ENCODE measurements at places on chromosomes 12 and 14. TPM values are rescaled to one million over a fixed set of nuclear protein-coding genes. Genes with fewer than 3 reads are reported as not detected.
A peak's percentile ranks its signal among the peaks of the same experiment; 100 is the strongest.

PRIMA1 gene
- total RNA-seq = 3.6 TPM

GRCh38 chr14:64786296-64787149 lies 82.3 kb downstream of the PLEKHG3 start:
- no peak for DNase-seq

DNA sequence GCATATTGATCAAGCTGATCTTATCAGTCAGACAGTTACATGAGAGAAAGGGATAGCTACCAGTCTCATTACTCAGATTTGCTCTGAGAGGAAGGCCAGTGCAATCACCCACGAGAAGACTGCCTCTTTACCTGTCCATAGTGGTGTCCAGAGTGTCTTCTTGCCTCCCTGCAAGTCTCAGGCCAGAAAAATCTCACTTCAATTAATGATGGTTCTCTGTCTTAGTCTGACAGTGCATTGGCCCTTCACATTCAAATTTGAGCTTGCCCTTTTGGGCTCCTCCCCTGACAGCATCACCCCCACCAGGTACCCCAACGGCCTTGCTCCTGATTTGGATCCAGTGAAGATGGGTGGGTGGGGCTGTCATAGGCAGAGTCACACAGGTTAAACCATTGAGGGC lies at the start of gene AICDA:
TSS of gene AICDA (minus strand) at position 231 of the 400 bp plus-strand sequence. CDS start at position 139, 92 bp downstream.
- DNase-seq = no peak

DNA sequence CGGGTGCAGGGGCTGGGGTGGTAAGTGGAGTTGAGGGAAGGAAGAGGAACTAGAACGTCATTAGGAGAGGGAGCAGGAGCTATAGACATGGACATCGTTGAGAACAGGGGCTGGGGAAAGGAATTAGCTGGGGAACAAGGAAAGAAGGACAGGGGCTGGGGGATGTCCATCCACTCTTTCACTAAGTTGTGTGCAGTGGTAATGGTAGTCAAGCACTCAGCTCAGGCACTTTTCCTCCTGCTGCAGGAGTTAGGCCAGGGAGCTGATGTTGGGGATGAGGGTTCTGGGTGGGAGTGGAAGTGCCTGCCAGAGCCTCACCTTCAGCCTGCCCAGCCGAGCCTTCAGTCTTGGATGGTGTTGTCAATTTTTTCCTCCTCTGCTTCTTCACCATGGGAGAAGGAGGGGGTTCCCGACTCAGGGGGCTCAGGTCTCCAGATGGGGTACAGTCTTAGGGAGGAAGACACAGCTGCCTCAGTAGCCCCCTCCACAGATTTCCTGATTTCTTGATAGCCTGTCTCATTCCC lies 9.2 kb downstream of the AGAP2 start:
- DNase-seq = no peak

- no peak for DNase-seq
Measured at GRCh38 chr12:105738051-105738450, 400.7 kb downstream of the NUAK1 start.

CLEC1B gene
- total RNA-seq = not detected

ADAMTS20 gene
- total RNA-seq = not detected

LYZ gene
- 27.3 TPM for total RNA-seq

PPP4R3A gene
- 97.2 TPM for total RNA-seq

DNA sequence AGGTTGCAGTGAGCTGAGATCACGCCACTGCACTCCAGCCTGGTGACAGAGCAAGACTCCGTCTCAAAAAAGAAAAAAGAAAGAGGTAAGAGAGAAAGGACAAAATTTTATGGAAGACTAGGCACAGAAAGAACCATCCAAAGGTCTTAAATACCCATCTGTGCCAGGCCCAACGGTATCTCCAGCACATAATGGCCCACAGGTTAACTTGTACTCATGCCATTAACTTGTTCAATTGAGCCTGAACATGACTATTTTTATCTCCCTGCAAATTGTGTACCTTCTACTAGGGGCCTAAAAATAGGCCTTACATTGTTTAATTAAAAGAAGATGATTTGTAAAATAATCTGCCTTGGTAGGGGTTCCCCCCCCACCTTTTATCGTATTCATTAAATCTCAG lies 80.2 kb downstream of the RIC8B start:
- no peak for DNase-seq

GRCh38 chr14:28751467-28752058 lies 15.0 kb upstream of the FOXG1 start:
- DNase-seq = no peak

- no peak for DNase-seq
Measured at GRCh38 chr12:98439981-98440581, 75.3 kb upstream of the TMPO start.

DNA sequence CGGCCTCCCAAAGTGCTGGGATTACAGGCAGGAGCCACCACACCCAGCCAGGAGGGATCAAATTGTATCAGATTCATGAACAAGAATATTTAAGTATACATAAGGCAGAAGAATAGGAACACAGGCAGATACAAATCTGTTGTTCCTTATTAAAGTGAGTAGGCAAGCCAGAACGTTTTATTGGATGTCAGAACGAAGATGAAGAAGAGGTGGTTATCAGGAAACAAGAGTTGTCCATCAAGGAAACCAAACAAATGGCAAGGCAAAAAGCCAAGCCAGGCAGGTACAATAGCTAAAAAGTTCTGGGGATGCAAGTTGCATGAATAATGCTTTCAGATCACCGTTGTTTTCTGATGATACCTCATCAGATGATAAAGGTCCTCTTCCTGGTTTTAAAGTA lies 31.1 kb upstream of the BAZ1A start:
- peak; percentile 24 for DNase-seq

GRCh38 chr12:19794116-19794515 lies 354.8 kb downstream of the AEBP2 start:
- DNase-seq = no peak

NGB gene
- total RNA-seq = not detected

HOXC6 gene
- total RNA-seq = not detected

- DNase-seq = no peak
Measured at GRCh38 chr14:64938972-64939816, 3.4 kb downstream of the GPX2 start.

- DNase-seq = no peak
Measured at GRCh38 chr12:3881281-3881950, 8.2 kb upstream of the PARP11 start.

CPNE6 gene
- total RNA-seq = 8.8 TPM

DNA sequence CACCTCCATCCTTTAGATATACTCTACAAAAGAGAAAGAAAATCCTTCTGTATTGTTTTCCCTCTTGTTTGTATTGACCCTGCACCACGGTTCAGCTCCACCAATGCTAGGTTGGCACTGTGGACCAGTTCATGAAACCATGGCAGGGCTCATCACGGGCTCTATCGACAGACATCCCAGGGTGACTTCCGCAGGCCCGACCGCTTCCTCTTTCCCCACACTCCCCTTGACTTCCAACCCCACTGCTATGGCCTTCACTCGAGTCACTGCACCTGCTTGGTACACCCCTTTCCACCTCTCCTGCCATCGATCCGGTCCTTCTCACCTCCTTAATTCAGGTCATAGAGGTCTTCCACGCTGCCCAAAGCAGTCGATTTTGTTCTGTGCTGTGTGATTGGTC lies 21.2 kb upstream of the AKAP5 start:
- no peak for DNase-seq

- no peak for DNase-seq
Measured at GRCh38 chr12:118126119-118126757, 9.7 kb upstream of the PEBP1 start.

DNA sequence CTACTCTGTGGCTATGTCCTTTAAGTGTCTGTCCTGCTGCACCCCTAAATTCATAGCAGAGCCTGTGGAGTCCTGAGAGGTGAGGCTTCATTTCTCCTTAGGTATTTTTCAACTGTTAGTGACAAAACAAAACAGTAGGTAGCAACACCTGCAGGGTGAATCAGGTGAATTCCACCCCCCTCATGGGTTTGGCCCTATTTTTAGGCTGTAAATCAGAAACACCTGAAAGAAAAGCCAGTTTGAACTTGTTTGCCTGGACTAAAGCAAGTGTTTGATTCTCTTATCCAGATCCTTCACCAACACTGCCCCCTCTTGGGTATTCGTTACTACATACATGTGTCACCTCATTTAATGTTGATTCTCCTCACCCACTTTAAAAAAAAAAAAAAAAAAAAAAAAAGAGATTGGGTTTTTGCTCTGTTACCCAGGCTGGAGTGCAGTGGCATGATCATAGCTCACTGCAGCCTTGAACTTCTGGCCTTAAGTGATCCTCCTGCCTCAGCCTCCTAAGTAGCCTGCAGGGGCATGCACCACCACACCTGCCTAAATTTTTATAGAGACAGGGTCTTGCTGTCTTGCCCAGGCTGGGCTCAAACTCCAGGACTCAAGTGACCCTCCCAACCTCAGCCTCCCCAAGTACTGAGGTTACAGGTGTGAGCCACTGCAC lies 10.3 kb downstream of the TBPL2 start:
- DNase-seq = peak; percentile 71

DNA sequence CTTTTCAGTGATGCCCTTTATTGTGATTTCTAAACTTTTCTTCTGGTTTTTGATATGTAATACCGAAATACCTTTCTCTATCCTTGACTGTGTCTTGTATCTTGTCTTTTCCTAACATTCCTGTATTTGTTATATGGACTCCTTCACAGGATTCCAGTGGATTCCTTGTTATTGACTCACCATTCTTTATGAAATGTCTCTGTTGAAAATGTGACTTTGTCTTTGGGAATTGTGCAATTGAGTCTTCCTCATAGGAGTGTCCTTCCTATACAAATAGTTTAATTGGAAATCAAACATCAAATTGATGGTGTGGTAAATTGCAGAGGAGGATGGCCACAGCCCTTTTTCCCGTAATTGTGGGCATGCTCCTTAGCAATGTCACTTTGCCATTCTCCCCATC lies 296.6 kb upstream of the KITLG start:
- no peak for DNase-seq

DNA sequence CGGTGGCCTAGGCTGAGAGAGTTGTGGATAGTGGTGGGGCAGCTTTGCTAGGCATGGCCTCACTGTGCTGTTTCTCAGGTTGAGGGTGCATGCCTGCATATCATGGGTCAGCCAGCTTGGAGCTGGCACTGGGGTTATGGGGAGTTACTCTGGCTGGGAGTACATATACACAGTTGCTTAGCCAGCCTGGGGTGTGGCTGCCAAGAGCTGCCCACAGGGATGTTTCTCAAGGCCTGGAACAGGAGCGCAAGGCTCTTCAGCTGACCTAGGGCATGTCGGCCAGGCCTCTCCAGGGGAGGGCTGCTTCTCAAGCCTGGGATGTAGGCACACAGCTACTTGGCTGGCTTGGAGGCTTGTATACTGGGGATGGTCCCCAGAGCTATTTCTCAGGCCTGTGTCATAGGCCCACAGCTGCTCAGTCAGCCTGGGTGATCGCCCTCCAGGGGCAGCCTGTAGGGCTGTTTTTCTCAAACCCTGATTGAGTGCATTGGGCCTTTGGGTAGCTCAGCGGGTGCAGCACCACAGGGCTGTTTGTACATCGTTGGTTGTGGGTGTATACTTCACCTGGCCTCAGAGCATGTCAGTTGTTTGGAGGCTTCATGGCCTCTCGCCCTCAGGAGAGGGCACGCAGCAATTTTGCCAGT lies 114.9 kb downstream of the METTL25 start:
- DNase-seq = no peak

LMBR1L gene
- total RNA-seq = 25.2 TPM

- DNase-seq = peak; percentile 40
Measured at GRCh38 chr14:68977180-68977717, 1.9 kb downstream of the ACTN1 start.

- no peak for DNase-seq
Measured at GRCh38 chr14:104602315-104602932, 2.1 kb downstream of the TMEM179 start.

KRT72 gene
- total RNA-seq = not detected

DNA sequence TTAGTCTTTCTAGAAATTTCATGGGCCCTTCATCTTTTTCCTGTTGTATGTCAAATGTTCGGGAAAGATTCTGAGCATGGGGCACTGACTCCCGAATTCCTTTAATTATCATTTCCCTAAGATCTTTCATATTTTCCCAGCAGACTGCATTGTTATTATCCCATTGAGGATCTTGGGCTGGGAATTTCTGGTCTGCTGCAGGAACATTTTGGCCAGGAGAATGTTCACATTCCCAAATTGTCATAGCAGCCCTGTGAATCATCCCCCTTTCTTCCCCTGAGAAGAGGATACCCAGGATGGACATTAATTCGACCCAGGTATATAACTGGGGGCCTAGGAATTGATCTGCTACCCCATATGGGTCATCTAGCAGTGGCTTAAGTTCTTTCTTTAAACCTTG lies 112.5 kb downstream of the RIN3 start:
- no peak for DNase-seq

DNA sequence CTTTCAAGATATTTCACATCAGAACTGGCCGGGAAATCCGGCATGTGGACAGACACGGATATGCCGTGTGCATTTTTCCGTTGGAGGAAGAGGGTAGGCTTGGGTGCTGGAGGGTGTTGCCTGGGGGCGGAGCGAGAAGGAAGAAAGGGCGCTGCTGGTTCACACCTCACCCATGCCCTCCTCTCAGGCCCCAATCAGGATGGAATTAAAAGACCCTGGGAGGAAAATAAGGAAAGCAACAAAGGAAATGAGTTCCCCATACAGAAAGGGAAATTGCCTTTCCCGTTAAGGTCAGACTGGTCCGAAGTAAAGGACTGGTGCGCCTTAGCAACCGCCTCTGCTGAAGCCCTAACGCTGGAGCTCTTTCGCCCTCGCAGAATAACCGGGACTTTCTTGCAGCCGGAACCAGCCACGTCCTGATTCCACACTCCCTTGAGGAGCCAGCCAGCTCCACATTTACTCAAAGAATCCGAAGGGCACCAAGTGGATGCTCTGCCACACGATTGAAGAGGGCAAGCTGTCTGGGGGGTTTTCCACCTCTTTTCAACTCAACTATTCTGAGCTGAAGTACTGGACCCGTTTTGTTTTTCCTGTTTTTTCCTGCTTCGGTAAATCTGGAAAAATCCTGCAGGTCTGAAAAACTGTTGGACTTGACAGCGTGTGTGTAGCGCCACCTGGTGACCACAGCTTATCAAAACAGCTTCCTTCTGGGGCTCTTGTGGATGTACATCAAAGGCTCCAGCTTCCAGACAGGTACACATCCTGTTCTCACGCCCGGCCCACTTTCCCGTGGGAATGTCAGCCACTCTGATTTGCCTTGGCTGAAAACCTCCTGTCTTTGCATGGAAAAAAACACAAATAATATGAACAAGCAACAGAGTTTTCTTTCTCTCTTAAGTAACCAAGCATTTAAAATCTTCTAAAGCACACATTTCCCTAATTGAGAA lies 37.6 kb upstream of the BCL2L14 start:
- peak; percentile 84 for DNase-seq

PLD4 gene
- 5.4 TPM for total RNA-seq

CCDC196 gene
- total RNA-seq = not detected

DNA sequence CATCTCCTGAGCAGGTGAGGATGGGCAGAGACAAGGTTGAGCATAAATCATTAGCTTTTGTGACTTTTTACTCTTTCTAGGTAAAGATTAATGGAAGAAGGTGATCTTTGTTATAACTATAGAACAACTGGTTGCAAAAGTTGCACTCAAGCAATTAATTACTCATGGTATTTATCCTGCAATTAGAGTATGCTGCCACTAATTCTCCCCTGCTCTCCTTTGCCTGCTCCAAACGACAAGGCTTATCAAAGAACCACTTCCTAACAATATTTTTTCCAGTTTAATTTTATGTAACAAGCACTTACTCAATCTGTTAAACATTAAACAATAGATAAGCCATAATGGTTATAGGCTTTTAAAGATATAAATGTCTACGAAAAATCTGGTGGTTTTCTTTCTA lies 189.9 kb upstream of the PELI2 start:
- DNase-seq = no peak

All from prostate gland (tissue), 2 donors.